ENCODE measurements at places on chromosomes 1 and 21. TPM values are rescaled to one million over a fixed set of nuclear protein-coding genes. Genes with fewer than 3 reads are reported as not detected.
A peak's percentile ranks its signal among the peaks of the same experiment; 100 is the strongest.

- DNase-seq = no peak
Measured at GRCh38 chr1:203091761-203092330, 6.0 kb upstream of the MYOG start.

CYP4A11 gene
- total RNA-seq = not detected

DNA sequence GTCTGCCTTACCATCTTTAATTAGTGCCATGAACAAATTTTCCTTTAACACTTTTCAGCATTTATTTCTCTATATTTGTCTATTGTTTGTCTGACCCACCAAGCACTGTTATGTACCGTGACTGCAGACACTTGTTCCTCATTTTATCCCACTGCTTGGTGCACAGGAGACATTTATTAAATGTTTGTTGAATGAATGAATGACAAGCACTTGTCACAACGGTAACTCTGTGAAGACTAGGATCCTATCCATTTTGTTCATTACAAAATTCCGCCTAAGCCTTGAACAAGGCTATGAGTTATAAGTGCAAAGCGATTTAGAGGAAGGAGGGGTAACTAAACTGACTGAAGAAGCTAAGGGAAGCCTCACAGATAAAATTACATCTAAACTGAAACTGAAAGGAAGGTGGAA lies 379 bp upstream of the STRIP1 start:
- no peak for DNase-seq

FCRL2 gene
- total RNA-seq = 0.03 TPM

GRCh38 chr1:31181515-31182343 lies 58.0 kb downstream of the NKAIN1 start:
- DNase-seq = peak; percentile 54

GRCh38 chr1:176605176-176605575 lies 142.2 kb downstream of the PAPPA2 start:
- no peak for DNase-seq

FNDC10 gene
- 7.1 TPM for total RNA-seq

GRCh38 chr1:150281221-150281757 lies 1.1 kb upstream of the CIART start:
- DNase-seq = peak; percentile 86

DNA sequence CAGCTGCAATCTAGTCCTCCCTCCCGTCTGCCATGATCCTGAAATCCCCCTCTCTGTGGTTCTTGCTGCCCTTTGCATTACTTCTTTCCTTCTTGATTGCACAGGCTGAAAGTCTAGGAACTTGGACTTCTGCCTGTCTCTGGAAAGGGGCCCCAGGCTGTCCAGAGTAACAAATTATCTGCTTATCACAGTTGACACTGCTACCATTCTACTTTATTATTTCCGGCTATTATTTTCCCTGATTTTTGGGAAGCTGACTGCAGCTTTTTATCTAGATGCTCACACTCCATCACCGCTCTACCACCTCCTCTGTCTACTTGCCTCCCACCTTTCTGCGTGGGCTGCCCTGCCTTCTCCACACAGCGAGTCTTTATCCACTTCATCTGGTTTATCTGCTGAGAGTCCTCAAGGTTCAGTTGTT lies 202.1 kb upstream of the PLXNA2 start:
- no peak for DNase-seq

- peak; percentile 38 for DNase-seq
Measured at GRCh38 chr1:94926126-94926914, 590 bp downstream of the CNN3 start.

IL10RB gene
- 32.5 TPM for total RNA-seq

MYOCOS gene
- total RNA-seq = not detected

GRCh38 chr1:210531475-210532222 lies 202.9 kb downstream of the HHAT start:
- no peak for DNase-seq

SYCP1 gene
- not detected for total RNA-seq

SLFNL1 gene
- 0.05 TPM for total RNA-seq

DNA sequence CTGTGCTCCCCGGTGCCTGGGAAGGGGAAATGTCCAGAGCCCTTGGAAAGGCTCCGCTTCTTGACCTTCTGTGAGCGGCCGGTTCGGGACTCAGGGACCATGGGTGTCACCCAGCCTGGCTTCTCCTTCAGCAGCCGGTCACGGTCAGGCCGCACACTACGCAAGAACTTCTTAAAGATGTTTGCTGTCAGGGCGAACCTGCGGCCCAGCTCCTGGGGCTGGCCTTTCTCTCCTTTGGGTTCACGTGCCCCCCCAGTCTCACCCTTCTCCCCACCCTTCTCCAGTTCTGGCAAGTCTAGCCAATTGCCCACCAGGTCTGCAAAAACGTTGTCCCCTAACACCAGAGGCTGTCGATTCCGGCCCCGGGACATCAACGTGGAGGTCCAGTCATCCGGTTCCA lies 12.1 kb downstream of the INKA2 start:
- no peak for DNase-seq

DNA sequence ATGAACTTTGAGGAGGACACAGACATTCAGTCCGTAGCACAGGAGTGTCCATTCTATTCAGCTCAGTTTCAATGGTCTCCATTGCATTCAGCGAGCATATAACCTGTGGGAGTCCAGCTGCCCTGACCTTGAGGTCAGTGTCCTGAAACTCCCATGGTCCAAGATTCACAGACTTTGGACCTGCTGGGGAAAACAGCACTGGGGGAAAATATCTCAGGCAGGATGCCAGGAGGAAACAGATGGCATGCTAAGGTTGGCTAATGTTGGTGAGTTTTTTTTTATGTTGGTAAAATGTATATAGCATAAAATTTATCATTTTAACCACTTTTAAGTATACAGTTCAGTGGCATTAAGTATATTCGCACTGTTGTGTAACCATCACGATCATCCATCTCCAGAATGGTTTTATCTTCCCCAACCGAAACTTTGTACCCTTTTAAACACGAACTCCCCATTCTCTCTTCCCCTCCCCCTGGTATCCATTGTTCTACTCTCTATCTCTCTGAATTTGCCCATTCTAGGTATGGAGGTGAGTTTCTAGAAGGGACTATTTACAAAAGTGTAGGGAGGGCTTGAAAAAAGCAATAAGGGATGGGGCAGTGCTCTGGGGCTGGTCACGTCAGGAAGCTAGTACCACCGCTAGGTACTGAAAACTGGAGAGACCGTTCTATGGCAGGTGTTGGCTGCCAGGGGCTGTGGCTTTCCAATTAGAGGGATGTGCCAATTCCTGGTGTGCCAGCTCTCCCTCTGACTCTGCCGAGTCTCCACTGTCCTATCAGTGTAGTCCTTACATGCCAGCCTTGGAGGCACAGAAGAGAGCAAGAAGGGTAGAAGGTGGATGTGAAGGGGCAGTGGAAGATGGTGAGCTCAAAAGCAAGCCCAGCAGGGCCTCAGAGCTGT lies 85.3 kb downstream of the FOXD2 start:
- no peak for DNase-seq
